Skeletal muscle cell (primary cell): ENCODE measurements at places on chromosomes 7 and 10.

DNA sequence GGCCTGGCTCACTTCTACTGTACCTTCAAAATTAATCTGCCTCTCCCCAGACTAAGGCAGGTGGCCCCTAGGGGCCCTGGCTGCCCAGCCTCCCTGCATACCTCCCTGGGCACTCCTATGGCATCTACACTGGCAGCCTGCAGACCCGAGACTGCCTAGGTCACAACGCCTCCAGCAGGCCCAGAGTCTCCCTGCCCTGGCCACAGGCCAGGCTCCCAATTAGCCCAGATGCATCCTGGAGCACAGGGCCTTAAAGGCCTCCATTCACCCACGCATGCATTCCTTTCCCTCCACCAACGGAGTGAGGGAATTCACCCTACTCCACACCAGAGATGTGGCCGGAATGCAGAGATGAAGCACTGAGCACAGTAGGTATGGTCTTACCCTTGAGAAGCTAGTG lies 1.9 kb downstream of the CHAT start:
- no peak for DNase-seq

GRCh38 chr10:1183033-1183396 lies 126.8 kb downstream of the WDR37 start:
- no peak for DNase-seq

DNA sequence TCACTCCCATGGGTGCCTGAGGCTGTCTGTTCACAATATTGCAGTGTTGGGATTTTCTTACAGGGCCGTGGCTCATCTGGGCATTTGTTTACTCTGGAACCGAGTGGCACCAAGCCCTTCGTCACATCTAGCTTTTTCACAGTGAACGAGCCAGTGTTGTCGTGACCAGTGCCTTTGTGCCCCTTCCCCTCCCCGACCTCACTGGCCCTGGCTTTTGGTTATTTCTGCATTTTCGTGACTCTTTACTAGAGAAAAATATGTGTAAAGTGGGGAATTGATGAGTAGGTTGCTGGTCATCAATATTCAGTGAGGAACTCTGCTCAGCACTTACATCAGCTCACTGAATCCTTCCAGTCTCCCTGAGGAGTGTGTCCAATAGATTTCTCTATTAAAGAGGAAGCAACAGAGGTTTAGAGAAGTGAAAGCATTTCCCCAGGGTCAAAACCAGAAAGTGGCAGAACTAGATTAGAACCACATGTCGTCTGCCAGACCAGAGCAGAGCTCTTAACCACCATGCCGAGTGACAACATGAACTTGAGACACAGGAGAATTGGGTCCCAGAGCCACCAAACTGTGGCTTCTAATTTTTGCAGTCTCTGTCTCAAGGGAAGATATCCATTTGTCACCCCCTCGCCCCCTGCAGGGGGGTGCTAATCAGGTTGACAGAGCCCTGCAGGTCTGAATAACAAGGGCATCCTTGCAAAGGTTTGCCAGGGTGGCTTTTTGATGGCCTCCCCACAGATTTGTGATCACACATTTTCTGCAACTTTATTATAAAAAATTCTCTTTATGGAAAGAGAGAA lies 125.3 kb downstream of the CHN2 start:
- DNase-seq, result no peak

GRCh38 chr7:122442929-122443328 lies 138.4 kb upstream of the FEZF1 start:
- DNase-seq, result no peak

DNA sequence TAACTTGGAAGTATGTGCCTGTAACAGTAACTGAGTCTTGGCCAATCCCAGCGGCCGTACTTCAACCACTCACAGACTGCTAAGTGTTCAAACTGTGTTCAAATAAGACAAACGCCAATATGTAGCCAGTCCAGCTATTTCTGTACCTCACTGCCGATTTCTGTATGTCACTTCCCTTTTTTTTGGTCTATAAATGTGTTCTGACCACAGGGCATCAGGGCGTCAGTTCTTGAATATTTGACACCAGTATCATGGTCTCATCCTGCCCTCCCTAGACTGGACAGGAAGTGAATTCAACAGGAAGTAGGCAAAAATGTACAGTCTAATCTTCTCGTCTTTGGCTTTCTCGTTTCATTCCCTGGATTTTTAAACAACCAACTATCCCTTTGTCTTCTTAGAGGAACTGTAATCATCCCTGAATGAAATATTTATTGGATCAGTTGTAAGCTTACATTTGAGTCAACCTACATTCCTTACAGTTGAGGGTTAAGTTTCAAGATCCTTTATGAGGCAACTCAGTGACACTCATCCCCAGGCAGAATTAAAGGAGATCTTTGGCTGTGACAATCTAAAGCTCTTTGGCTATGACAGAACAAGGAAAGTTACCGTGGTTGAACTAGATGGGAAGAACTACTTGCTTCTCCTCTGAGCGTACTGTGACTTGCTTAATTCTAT lies 232.7 kb downstream of the NSUN6 start:
- DNase-seq, result no peak

DNA sequence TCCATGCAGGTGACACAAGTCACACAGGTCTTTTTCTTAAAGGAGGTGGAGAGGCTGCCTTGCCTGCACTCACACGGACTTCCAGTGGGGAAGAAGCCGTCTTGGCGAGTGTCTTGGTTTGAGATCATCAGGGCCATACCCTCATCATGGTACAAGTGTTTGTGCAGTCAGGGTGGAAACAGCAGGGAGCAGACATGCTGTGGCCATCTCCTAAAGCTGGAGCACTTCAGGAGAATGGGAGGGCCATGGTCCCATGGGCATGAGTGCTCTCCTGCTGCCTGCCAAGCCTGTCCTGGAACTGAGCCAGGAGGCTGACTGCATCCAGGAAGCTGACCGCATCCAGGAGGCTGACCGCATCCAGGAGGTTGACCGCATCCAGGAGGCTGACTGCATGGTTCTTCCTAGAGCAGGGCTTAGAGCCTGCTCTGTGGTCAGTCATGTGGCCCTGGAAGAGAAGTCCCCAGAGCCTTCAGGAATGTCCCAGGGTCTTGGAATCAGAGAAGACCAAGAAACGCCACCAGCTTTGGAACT lies 98.4 kb downstream of the ADARB2 start:
- no peak for DNase-seq

GRCh38 chr10:116059320-116059719 lies 213.7 kb downstream of the GFRA1 start:
- DNase-seq, result no peak

DNA sequence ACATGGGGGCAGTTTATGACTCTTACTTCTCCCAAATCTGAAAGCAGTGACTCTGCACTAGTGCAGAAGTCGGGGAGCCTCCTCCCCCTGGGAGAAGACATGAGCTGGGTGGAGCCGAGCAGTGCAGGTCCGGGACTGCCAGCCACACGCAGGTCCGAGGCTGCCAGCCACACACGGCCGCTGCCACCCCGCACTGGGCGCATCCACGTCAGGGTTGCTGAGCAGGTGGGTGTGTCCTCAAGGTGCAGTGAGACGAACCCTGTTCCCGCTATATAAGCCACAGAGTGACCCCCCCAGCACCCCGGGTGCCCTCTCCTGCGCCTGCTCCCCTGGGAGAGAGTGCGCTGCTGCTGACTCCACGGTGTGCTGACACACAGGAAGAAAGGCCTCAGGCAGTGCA lies 430.2 kb downstream of the PTPRN2 start:
- no peak for DNase-seq

DNA sequence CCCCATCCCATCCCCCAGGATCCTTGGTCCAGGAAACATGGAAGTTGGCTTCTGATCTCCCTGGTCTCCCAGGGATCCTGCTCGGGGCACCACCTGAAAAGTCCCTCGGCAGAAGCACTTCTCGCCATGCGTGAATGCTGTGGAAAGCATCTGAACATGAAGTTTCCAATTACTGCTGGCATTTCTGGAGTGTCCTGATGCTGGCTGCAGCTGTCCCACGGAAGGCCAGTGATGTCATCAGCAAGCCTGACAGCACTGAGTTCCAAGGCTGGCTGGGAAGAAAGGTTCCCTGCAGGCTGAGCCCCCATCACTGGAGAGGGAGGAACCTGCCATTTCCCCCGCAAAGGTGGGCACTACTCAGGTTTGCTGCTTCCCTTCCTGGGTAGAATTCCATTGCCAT lies 71.4 kb downstream of the KCNMA1 start:
- DNase-seq, result no peak

- no peak for DNase-seq
Observed at GRCh38 chr7:149750122-149750845, 23.1 kb downstream of the ZNF467 start.
